Stimulated activated CD4-positive, alpha-beta T cell treated with anti-CD3 and anti-CD28 coated beads, TNF-alpha, amount 100 ng/mL, for 1 hour (primary cell): ENCODE measurements at places on chromosomes 7 and 10.

DNA sequence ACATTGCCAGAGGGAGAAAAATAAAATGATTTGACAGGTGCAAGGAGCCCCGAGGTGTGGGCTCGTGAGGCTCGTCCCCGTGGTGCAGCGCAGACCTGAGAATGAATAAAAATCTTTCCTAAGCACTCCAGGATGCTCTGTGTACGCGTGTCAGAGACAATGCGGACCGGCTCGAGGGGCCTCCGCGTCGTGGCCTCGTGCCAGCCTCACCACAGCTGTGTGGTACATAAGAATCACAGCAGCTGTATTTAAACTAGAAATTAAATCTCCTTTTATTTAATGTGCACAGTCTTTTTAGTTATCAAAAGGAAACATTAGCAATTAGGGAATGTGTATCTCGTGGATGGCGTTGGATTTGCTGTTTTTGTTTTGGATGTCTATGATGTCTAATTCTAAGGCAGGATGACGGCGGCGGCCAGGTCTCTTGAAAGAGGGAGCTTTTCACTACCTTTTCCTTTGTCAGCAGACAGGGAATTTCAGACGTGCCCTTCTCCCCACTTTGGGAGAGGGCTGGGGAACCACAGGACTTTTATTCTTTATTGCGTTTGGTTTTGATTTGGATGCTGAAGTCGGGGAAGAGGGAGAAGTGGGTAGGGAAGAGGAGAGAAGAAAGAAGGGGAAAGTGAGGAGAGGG lies 365.3 kb upstream of the SHH start:
- DNase-seq = no peak

- DNase-seq = no peak
These were observed 809 bp downstream of the HOXA9 start for GRCh38 chr7:27164367-27165088.

DNA sequence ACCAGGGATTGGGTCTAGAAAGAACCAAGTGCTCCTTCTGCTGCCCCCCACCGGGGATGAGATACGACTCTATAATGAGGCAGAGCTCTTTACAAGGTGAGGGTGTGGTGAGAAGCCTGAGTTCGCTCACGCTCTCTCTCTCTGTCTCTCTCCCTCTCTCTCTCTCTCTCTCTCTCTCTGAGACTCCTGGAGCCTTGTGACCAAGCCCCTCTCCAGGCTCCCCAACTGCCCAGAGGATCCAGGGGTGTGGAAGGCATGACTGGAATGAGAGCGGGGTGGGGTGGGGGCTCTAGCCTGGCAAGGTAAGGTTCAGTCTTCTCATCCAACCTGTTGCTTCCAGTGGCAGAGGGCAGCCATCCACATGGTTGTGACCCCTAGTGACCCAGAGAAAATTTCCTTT lies 3.1 kb upstream of the PTF1A start:
- no peak for DNase-seq

DNA sequence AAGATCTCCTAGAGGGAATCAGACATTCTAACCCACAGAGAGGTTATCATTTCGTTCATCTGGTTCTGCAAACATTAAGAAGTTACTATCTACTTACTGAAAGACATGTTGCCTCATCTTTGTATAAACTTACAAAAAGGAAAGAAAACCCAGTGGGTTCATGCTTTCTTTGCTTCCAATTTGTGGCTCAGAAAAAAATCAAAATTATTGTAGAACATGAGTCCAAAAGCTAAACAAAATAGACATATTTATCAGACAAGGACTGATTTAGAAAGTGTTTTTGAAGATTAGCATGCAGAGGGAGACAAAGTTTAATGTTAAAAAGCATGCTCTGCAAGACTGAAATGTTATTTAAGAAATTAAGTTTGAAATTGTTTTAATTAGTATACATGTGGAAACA lies 123.1 kb downstream of the MBL2 start:
- no peak for DNase-seq

GRCh38 chr7:65225422-65226006 lies 148.1 kb upstream of the ZNF92 start:
- no peak for DNase-seq

- no peak for DNase-seq
These were observed 97.0 kb downstream of the MICALL2 start for GRCh38 chr7:1362301-1362700.

DNA sequence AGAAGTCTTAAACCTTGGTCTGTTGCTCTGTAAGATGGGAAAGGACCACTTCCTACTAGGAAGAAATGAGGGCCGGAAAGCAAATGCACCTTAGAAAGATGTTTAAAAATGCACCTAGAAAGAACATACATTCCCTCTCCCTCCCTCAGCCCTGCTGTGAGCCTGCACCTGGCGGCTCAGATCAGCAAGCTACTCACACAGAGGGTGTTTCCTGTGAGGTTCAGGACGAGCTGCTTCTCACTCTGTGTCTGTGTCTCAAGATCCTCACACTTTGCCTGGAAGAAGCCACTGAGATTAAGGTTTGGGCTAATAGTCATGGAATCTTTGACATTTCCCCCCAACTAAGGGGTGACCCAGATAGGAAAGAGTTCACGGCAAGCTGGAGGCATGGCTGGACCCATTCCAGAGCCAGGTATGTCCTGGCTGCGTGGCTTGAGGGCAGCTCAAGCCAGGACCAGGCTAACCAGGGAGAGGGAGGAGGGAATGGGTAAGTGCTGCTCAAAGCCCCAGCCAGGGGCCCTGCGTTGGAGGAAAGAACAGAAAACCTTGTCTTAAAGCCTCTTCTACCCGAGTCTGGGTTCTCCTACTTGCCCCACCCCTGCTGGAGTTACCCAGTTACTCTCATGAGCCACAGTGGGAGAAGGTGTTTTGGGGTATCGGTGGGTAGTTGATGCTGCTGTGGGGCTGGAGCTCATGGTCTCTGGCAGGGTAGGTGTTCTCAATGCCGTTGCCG lies 47.5 kb downstream of the PODXL start:
- DNase-seq = no peak

DNA sequence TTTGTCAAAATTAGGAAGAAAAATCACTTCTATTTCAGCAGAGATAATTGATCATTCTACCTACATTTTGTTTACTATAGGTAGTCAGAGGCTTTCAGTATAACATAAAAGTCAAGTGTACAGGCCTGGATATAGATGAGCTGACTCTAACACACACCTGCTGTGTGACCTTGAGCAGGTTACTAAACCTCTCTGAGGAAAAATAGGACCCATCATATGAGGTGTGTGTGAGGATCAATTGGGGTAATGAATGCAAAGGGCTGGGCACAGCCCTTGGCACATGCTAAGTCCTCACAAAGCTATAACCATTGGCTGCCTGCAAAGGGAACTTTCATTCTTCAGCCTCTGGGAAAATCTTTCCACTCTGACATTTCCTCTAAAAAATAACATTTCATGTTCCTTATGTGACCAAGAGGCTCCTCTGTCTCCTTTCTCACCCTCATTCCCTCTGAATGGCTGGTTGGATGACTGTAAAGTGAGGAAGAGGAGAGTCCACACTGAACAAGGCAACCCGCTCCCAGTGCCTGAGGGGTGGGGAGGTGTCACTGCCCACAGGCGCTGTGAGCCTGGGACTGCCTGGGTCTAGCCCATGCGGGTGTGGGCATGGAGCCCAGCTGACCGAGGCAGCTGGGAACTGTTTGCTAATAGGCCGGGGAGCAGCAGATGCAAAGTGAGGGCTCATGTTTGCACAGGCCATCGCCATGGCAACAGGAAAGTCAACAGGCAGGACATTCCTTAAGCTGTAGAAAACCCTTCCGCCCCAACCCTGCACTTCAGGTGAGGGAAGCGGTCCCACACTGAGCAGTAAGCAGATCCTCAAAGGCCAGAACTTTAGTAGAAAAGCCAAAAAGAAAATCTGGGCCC lies 36.8 kb downstream of the MYOF start:
- no peak for DNase-seq

GRCh38 chr7:81774551-81774950 lies 4.7 kb upstream of the HGF start:
- DNase-seq = no peak

DNA sequence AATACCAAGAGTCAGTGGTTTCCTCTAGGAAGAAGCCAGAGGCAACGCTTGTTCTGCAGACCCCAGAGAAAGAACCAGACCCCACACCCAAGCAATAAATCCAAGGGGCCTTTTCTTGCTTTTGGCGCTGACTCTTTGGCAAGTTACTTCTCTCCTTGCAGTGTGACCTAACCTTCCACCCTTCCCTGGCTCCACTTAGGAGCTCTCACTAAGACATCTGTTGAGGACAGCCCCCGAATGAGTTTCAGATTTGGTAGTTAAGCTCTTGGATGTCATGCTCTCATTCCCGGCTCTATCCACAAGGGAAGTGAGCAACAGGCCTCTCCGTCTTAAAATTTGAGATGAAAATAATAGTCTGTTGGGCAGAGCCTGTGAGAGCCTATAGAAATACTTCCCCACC lies 50.6 kb upstream of the FAM204A start:
- no peak for DNase-seq

GRCh38 chr10:72883861-72884260 lies 9.7 kb upstream of the OIT3 start:
- DNase-seq = no peak

- no peak for DNase-seq
These were observed 623.9 kb upstream of the FOXK1 start for GRCh38 chr7:4058158-4058557.

- no peak for DNase-seq
These were observed 146.3 kb upstream of the GPR26 start for GRCh38 chr10:123519861-123520260.

GRCh38 chr10:96576277-96576980 lies 10.4 kb downstream of the TM9SF3 start:
- no peak for DNase-seq

DNA sequence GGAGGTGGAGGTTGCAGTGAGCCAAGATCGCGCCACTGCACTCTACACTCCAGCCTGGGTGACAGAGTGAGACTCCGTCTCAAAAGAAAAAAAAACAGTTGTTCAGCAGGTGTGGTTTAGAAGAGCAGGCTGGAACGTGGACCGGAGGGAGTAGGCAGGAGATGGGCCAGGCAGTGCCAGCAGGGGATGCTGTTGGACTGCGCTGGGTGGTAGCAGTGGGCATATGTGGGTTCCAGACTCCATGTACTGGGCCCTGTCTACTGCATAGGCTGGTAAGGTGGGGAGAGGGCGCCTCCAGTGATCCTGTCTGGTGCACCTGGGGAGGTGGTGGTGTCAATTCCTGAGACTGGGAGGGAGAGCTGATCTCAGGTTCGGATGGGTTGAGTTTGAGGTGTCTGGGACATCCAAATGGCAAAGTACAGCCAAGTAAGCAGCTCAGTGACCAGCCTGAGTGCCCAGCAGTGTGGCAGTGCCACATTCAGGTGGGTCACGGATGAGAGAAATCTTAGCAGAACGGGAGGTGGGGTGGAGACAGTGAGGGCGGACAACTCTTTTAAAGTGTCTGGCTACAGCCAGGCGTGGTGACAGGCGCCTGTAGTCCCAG lies 25.9 kb downstream of the SFXN4 start:
- peak; percentile 21 for DNase-seq

GRCh38 chr10:114329634-114330365 lies 74.5 kb downstream of the AFAP1L2 start:
- DNase-seq = no peak

DNA sequence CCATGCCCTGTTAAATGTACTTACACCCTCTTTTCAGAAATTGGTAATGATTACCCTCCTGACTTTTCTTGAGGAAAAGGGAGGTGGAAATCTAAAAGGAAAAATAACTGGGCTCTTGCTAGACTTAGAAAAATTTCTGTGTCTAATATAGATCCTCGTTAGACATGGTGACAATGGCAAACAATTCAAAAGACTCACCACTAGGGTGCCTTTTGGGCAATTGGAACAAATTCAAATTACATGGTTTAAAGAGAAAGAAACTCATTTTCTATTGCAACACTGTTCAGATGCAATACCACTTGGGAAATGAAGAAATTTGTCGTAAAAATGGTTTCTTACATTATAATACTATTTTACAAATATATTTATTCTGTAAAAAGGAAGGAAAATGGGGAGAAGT lies 950.1 kb downstream of the GRM8 start:
- no peak for DNase-seq

DNA sequence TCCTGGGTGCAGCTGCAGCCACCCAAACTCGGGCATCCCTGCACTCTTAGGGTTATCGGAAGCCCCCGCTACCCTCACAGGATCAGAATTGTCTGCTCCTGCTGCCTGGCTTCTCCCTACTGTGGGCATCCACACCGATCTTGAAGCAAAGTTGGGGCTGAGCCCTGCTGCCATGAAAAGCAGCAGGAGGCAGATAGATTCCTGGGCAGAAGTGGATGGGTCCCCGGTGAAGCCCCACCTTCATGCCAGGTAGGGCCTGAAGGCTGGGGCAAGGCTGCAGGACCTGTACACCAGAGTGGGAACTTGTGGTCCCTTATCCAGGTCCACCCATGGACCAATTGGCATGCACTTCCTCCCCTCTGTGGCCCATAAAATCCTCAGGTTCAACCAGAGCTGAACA lies 922.6 kb upstream of the KCND2 start:
- no peak for DNase-seq

GRCh38 chr7:5870311-5870710 lies 10.3 kb upstream of the OCM start:
- DNase-seq = no peak

DNA sequence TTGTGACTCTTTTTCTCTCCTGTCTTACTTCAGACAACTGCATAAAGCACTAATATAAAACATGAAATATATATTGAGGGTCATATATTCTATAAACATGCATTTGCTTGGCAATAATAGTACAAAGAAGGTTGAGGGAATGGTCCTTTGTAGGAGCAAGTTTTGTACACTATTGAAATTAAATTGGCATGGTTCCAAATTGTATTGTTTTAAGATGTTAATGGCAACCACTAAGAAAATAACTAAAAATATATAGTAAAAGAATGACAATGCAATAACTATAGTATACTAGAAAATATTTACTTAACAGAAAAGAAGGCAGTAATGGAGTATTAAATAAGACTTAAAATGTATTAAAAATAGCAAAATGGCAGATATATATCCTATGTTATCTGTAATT lies 33.7 kb upstream of the KAT6B start:
- no peak for DNase-seq

- no peak for DNase-seq
These were observed 61.3 kb downstream of the DNAH11 start for GRCh38 chr7:21603972-21604749.

DNA sequence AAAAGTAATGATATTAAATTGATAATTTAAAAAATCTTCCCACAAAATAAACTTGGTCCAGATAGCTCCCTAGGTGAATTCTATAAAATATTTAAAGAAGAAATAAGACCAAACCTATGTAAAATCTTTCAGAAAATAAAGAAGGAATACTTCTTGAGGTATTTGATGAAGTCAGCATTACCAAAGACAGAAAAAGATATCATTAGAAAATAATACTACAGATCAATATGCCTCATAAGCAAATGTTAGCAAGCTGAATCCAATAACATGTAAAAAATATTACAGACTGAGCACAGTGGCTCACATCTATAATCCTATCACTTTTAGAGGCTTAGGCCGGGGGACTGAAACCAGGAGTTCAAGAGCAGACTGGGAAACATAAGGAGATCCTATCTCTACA lies 30.0 kb downstream of the TMEM26 start:
- no peak for DNase-seq
